WTC11 (cell line): ENCODE measurements at places on chromosomes 7 and 10. TPM values are rescaled to one million over a fixed set of nuclear protein-coding genes. Genes with fewer than 3 reads are reported as not detected.

GRCh38 chr10:1709161-1709560, 28.2 kb downstream of the ADARB2 start:
- no peak for DNase-seq

The ZNF679 gene
- total RNA-seq: not detected in 3 replicates

GRCh38 chr10:32338262-32338661, 8.7 kb downstream of the EPC1 start:
- no peak for DNase-seq

DNA sequence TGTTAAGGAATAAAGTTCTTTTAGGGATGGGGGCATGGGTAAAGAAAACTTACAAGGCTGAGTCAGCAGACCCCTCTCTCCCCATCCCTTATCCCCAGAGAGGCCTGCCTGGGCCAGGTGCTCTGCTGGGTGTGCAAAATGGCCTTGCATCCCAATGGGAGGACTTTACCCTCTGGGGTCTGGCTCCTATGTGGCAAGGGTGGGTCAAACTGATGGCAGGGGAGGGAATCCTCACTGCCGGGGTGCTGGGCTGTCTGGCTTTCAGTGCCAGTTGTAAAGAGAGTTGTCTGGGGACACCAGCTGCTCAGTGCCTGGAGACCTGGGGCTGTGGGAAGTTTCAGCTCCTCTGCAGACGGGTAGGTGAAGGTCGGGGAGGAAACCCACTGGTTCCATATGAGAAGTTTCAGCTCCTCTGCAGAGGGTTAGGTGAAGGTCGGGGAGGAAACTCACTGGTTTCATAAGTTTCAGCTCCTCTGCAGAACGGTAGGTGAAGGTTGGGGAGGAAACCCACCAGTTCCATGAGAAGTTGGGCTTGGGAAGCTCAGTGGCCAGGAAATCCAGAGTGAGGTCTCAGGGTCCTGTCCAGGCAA, 127.2 kb upstream of the PODXL start:
- no peak for DNase-seq

The PAPSS2 gene
- 22.1 to 30.4 TPM (median 29.7 TPM) in 3 replicates for total RNA-seq

- no peak for DNase-seq
Measured at GRCh38 chr7:134787720-134788119, 8.3 kb downstream of the CALD1 start.

- no peak for DNase-seq
Measured at GRCh38 chr10:112979927-112980326, 29.9 kb downstream of the TCF7L2 start.

The NRAP gene
- not detected in 3 replicates for total RNA-seq

DNA sequence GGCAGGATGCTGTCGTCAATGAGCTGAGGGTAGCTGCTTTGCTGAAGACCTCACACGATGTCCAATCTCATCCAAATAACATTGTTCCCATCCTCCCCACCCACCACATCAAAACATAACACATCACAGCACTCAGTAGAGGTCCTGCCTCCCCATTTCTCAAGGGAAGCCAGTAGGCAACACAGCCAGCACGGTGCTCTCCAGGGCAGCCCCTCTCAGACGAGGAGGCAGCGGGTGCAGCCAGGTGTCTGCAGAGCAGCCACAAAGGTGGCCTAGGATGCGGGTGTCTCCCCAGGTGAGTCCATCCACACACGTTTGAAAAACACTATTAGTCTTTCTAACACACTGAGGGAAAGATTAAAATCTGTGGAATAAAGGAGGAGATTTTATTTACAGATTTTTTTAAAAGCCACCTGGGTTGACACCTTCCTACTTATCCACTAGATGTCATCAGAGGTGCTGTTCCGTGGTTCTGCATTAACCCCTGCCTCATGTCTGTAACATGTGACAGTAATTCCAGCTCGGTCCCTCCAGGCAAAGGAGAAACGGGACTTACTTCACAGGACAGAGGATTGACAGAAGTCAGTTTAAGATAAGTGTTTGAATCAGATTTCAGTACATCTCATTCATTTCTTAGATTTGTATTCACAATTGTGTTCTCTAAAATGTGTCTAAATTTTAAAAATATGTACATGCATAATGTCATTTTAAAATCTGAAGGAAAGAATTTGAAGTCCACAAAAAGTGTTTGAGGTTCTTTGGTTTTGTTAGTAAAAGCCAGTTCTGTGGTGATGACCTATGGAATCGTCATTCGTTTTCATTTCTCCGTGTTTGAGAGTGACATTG, 68.0 kb downstream of the LANCL2 start:
- DNase-seq: no peak

DNA sequence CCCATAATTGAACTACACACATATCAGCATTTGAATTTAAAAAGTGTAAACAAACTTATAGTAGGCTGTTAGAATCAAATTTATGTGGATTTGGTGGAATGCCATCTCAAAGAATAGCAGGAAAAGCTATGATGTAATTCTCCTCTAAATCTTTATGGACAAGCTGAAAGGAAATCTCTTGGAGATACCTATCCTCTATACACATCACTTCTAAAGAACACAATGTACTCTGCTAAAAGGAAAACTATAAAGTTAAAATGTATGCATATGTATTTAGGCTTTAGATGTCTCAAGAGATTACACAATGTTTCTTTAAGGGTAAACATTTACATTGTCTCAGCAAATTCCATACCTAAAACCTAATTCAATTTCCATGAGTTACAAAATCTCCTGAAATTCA, 323.3 kb downstream of the CRPPA start:
- DNase-seq: no peak

The HOXA6 gene
- not detected in 3 replicates for total RNA-seq

The ACSL5 gene
- 0.18 to 0.37 TPM (median 0.22 TPM) in 3 replicates for total RNA-seq
